LHCN-M2 (cell line): ENCODE measurements at places on chromosomes 5 and 9. TPM values are rescaled to one million over a fixed set of nuclear protein-coding genes. Genes with fewer than 3 reads are reported as not detected.

The SPINK1 gene
- not detected in 2 replicates for total RNA-seq

DNA sequence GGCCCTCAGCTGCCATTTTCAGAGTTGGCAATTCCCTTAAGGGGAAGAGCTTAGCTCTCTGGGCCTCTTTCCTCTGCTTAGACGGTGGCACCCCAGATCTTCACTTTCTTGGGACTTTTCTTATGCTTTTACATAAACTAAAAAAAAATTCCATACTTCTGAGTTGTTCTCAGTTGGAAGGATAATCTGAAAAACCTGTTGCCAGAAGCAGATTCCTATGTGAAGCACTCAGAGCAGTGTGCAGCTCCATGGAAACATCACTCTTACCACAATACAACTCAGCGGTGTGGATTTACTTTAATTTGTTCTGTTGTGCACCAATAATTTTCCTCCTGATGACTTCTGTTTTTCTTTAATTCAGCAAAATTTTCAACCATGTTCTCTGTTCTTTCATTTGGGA, 44.1 kb upstream of the MROH2B start:
- DNase-seq, result peak; percentile 20

- DNase-seq, result no peak
Measured at GRCh38 chr5:139063664-139064054, 134.5 kb downstream of the SIL1 start.

DNA sequence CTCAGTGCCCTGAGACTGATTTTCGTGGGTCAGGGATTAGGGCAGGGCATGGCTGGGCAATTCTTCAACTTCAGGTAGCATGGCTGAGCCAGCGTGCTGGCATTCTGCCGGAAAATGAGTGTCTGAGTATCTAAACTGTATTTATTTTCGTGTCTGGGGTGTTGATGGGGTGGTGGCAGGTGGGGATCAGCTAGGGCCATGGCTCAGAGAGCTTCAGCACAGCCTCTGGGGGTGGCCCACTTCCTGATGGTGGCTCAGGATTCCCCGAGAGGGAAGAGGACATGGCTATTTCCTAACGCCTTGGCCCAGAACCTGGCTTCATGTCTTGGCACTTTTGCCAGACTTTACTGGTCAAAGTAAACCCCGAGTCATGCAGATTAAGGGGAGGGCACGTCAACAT, 260.5 kb downstream of the GADD45G start:
- no peak for DNase-seq

GRCh38 chr9:127209948-127210640, 54.5 kb upstream of the GARNL3 start:
- no peak for DNase-seq

- DNase-seq, result no peak
Measured at GRCh38 chr9:93111371-93112115, 15.5 kb downstream of the CARD19 start.

DNA sequence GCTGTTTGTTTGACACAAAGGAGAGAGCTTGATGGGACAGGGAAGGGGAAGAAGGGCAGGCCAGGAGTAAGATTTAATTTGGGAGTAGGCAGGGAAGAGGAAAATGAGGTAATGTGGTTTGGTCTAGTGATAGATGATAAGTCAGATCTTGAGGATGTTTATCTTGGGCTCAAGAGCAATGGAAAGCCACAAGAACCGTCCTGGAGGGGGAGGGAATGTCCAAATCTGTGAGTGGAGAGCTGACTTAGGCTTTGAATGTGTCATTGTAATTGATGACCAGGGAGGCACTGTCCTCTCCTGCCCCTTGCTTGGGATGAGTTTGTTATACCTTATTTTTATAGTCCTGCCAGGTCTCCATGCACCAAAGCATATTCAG, 37.5 kb downstream of the MAMDC2 start:
- peak; percentile 90 for DNase-seq

The CTSV gene
- total RNA-seq, result 8.1 and 12.2 TPM in 2 replicates

- DNase-seq, result peak; percentile 100
Measured at GRCh38 chr9:109816490-109816889, 36.5 kb downstream of the PALM2AKAP2 start.

- DNase-seq, result no peak
Measured at GRCh38 chr5:139050432-139050831, 147.7 kb downstream of the SIL1 start.

The SLC28A3 gene
- total RNA-seq, result 0.13 and 0.23 TPM in 2 replicates

DNA sequence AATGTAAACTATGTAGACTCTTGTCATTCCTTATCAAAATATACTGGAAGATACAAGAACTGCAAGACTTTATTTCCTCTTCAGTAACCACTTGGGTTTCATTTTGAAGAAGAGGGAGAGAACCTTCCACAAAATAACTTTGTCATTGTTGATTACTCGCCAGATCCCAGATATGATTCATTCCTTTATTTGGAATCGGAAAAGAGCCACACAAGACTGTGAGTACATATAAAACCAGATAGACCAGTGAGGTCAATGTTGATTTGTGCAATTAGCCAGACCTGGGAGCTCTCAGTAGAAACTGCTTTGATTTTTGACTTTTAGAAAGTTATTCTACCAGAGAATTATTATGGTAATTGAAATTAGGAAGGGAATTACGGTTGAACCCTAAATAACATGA, 146.1 kb downstream of the TMEM167A start:
- no peak for DNase-seq

The UBAP2 gene
- total RNA-seq, result 16.2 and 18.5 TPM in 2 replicates

DNA sequence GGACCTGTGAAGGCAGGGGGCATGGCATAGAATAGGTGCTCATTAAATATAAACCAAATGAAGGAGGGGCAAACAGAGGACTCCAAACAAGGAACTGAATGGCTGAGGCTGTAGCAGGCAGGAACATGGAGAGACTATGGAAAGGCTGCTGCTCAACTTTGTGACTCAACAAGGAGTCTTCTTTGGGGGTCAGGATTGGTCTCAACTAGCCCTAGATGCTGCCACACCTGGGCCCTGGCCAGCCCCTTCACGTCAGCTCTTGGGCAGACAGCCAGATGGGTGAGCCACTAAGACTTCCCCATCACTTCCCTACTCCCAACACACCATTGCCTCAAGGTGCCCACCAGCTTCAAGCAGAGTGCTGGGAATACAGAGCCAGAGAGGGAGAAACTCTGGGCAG, 11.0 kb downstream of the RPP25L start:
- DNase-seq, result no peak

- no peak for DNase-seq
Measured at GRCh38 chr5:57360871-57361270, 121.7 kb downstream of the ACTBL2 start.

- peak; percentile 19 for DNase-seq
Measured at GRCh38 chr5:41636605-41637004, 126.2 kb upstream of the PLCXD3 start.

DNA sequence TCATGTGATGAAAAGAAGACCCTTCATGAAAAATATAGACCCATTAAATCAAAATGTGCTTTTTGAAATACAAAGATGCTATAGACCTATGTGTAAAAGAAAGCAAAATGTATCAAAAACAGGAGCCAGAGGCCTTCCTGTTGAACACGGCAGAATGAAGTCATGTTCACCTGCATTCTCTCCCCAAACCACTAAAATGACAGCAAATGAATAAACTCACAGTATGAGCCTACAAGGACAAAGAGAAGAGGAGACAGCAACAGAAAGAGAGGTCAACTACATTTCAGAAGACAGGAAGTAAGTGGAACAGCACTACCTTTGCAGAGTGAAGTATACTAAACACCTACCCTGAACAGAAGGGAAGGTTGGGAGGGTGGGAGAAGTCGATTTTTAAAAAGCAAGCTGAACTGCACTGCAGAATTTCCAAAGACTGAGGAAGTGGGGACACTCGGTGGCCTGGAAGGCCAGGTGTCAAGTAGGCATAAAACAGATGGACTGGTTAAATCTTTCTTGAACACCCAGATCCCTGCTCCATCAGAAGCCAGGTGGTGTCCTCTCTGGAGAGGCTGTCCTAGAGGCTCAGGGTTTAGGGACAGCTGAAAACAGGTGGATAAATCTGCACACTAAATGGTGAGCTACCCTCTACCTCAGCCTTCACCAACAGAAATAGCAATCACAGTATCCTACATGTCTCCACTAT, 48.9 kb downstream of the MED27 start:
- DNase-seq, result no peak

- peak; percentile 62 for DNase-seq
Measured at GRCh38 chr5:135993880-135994636, 34.7 kb upstream of the TGFBI start.

DNA sequence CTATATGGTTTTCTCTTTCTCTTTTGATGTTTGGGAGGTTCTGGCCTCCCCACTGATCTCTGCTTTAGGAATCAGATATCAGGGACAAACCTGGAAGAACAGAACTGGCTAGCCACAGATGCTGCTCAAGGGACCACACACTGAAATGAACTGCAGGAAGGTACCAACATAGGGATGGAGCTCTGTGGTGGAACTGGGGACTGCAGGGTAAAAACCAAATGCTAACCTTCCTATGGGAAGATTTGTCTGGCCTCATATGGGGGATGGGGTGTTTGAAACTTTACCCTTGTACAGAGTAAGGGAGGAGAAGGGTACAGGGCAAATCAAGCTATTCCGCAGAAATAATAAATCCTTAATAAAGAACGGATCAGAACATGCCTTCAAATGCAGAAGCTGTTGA, 49.4 kb downstream of the ELOVL7 start:
- no peak for DNase-seq

The TAF11L13 gene
- total RNA-seq, result not detected in 2 replicates

DNA sequence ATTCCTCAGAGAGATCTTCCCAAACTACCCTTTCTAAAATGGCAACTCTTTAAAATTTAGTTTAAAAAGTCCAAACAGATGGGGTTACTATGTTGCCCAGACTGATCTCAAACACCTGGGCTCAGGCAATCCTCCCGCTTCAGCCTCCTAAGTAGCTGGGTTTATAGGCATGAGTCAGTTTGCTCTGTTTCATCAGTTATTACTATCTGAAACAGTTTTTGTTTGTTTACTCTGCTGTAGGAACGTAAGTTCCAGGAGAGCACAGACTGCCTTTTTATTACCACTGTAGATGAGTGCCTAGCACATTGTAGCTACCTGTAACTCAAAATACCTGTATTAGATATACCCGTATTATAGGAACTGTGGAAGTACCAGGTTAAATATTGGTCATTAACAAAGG, 89.4 kb downstream of the UHRF2 start:
- DNase-seq, result peak; percentile 17
